KBM-7 (cell line): ENCODE measurements at places on chromosomes 16 and 17.

DNA sequence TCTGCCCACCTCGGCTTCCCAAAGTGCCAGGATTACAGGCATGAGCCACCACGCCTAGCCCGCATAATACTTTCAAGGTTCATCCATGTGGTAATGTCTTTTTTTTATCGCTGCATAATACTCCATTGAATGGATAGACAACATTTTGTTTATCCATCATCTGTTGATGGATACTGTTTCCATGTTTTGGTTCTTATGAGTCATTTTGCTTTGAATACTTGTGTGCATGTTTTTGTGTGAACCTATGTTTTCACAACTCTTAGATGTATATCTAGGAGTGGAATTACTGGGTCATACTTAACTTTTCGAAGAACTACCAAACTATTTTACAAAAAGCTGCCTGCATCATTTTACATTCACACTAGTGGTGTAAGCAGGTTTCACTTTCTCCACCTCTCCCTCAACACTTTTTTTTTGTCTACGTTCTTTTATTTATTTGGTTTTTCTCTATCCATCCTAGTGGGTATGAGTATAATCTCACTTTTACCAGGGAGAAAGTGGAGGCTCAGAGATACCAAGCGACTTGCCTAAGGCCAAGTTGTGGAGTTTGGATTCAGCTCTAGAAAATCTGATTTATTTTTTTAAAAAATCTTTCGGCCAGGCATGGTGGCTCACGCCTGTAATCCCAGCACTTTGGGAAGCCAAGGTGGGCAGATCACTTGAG, 151.2 kb downstream of the CMIP start:
- no peak for DNase-seq

DNA sequence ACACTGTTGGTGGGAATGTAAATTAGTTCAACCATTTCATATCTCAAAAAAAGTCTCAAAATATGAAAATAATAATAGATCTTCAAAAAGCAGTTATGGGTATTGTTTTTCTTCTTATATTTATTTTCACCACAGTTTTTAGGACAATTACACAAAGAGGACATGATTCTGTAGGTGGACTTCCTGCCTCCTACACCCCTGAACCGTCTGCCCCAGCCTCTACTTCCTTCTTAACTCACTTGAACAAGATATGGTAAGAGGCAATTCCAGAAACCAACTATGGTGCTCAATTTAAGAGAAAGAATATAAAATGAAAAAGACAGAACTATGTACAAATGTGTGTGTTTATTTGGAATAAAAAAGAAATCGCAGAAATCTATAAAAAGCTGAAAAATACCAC, 74.1 kb upstream of the MON1B start:
- no peak for DNase-seq

DNA sequence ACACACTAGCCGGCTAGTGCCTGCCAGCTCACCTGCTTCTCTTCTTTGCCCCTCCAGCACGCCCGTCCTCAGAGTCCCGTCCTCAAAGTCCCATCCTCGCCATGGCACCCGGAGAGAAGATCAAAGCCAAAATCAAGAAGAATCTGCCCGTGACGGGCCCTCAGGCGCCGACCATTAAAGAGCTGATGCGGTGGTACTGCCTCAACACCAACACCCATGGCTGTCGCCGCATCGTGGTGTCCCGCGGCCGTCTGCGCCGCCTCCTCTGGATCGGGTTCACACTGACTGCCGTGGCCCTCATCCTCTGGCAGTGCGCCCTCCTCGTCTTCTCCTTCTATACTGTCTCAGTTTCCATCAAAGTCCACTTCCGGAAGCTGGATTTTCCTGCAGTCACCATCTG, 3.6 kb downstream of the SCNN1G start:
- DNase-seq, result no peak

DNA sequence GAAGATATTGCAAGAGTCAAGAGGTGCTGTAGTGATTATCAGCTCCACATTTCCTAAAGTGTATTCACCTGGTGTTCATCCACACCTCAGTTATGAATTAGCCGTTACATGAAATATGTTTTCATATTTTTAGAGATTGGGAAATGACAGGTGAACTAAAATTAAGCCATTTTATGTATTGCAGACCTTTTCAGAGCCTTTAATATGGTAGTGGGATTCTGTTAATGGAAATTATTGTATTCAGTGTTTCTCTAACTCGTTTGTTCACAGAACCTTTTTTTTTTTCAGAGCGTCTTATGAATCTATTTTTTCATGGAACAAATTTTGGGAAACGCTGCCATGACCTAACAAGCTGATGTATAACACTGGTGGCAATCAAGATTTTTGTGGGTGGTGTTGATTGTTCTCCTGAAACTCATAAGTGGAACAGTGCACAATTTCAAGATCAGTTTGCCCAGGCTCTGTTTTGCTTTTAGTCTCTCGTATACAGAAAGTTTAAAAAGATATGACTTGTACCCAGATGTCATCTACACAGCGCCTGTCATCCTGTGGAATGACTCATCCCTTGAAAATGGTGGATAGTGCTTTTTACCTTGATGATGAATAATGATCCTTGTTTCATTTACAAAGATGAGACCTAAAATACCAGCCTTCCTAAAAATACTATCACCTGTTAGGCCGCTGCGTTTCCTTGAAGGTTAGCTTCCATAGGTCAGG, 88.8 kb downstream of the ARHGAP44 start:
- no peak for DNase-seq

- DNase-seq, result no peak
Measured at GRCh38 chr17:54789101-54789880, 111.4 kb upstream of the TOM1L1 start.

GRCh38 chr16:7026639-7027038, 306.0 kb upstream of the RBFOX1 start:
- DNase-seq, result no peak

DNA sequence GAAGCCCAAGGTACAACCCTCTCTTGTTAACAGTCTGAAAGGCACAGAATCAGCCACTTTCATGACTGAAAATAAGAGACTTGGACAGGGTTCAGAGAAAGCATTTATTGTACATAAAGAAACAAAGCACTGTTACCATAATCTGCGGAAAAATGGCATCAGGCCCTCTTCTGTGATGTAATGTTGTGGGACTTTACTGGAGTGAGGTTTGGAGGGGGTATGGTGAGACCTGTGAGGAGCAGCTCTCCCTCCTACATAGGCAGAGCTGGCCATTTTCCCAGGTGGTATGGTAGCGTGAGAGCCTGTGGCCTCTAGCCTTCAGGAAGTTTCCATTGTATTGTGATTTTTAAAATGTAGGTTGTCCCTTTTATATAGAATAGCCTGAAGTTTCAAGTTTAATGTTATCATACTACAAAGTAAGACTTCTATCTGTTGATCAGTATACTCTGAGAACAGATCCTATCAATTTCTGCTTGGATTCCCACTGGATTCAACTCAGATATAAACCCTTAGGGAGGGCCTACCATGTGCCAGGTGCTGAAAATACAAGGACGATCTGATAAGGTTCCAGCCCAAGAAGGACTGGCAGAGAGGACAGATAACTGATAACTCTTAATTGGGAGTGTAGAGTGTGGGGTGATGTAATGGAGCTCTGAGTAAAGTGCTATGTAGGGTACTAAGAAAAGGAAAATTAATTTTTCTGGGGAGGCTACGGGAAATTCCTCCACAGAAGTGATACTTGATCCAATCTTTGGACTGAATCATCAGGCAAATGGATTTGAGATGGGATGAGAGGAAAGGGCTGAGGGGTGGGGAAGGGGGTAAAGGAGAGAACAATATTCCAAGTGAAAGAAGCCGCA, 4.1 kb upstream of the YPEL2 start:
- DNase-seq, result no peak
